ENCODE measurements at places on chromosomes 2 and 18.

- no peak for DNase-seq
Measured at GRCh38 chr2:39153312-39153711, 32.5 kb upstream of the SOS1 start.

DNA sequence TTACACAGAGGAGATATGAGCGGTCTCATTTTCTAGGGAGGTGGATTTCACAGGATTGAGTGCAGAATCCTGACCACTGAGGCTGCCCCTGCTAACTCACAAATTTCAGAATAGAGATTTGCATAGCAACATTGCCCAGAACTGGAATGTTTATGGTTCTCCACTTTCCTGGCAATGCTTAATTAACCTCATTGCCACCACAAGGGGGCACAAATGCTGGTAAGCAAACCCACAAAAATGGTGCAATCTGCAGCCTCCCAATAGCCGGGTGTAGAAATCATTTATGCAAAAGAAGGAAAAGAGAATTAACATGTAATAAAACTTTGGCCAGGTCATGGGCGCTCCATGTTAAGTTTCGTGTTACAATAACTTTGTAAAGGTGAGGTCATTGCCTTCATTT lies 112.4 kb downstream of the CYRIA start:
- DNase-seq, result peak; percentile 29

- DNase-seq, result no peak
Measured at GRCh38 chr18:48284743-48285142, 124.4 kb downstream of the ZBTB7C start.

DNA sequence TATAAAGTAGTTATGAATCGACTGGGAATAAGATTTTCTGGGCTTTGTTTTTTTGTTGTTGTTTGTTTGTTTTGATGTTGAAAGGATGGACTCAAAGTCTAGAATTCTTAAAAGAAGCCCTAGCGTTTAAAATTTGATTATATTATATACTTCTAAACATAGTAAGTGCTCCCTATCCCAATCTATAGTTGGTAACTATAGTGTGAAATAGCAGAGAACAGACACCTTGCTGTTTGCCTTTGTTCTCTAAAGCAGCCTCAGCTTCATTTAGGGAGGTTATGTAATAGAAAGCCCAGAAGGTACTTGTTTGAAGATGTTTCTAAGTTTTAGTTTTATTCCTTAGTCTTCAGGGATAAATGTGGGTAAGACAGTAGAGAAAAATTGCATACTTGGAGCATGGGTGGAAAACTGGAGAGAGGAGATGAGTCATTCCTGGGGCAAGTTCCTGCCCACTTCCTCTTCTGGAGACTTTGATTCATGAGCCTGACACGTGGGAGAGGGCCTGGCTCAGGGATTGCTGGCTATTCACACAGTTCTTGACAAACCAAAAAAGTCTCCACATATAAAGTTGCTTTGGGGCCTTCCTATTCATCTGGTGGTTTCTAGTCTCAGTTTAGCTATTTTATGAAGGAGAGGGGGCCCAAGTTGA lies 131.9 kb downstream of the MYO1B start:
- DNase-seq, result peak; percentile 84

DNA sequence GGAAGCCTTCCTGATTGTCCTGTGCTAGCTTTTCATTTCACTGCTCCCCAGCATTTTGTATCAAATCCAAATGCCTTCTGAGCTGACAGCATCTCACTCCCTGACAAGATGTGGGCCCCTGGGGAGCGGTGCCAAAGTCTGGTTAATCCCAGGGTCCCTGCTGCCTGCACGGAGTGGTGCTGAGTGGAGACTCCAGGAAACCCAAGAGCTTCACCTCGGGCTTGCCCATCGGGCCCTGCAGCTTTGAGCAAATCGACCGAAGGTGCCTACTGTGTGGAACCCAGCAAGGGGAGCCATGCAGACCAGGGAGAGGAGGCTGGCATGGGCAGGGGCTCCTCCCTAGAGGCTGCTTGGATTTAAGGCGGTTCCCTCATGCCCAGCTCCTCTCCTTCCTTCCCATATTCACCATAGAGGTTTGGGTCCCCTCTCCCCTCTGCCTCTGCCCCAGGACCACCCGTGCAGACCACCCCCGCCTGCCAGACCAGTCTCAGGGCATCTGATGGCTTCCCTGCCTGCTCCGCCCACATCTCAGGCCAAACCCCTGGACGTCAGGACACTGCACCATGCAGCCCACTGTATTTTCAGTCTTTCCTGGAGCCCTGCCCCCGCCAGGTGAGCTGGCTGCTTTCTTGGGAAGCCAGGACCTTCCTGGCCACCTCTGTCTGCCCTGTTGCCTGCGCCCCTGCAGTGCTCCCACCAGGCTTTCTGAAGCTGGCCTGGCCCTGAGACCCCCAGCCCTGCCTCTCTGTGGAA lies 37.8 kb downstream of the RRM2 start:
- DNase-seq, result no peak

DNA sequence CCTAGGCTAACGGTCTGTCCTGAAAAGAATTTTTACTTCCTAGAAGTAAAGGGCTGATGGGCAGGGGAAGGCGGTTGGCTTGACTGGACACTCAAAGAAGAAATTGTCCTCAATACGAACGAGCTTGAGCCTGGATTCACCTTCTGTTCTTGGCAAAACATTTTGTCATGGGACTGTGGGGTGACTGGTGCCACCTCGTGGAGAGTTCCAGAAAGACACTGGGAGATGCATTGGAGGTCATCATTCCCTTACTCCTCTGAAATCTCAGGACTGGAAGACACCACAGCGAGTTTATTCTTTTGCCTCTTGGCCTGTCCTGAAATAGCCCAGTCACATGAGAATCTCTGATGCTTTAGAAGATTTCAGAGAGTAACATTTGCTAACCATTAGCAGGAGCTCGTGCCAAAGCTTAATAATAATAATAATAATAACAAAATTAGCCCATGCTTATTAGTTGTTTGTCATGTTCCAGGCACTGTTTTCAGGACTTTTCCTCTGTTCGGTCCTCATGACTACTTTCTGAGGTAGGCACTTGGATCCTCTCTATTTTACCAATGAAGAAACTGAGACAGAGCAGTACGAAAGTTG lies 44.5 kb downstream of the TMEM182 start:
- peak; percentile 79 for DNase-seq

- DNase-seq, result no peak
Measured at GRCh38 chr2:175999283-175999819, 2.7 kb downstream of the LNPK start.

- no peak for DNase-seq
Measured at GRCh38 chr2:171792886-171793580, 101.0 kb downstream of the SLC25A12 start.

GRCh38 chr18:75230163-75231052 lies 19.8 kb downstream of the TSHZ1 start:
- DNase-seq, result no peak

GRCh38 chr2:225027061-225027762 lies 15.1 kb downstream of the DOCK10 start:
- DNase-seq, result no peak
